ENCODE measurements at places on chromosomes 7 and 10.

DNA sequence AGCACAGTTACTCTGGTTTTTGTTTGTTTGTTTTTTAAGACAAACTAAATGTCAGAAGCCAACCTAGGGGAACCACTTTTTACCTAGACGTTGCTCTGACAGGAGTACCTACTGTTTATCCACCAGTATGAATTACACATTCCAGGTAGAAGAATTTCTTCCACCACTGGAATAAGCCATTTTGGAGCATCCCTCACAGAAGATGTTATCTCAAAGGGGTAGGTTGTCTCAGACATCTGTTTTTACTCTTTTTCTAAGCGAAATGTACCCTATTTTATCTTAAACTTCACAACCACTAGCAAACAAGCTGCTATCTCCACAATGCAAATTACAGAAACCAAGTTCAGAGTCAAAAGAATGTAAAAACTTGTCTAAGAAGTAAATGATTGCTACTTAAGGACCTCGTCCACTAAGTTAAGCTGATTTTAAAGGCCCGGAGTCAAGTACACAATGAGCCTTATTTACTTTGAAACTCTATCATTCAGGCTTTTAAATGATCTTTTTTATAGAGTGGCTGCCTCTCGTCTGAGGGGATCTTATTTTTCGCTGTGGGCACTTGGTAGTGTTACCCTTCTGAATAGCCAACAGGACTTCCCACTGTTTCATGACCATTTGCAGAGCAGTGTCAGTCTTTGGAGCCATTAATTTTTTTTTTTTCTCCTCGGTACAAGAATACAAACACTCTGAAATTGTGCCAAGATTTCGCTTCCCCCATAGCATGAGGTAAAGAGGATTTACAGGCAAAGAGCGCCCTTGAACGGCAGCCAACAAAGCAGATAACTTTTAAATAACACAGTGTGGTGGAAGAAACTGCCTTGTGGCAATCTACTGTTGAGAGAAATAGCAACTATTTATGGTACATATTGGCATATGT, 15.7 kb upstream of the ARMC3 start:
- no peak overlapping the region for H3K27ac ChIP-seq
- H3K27me3 ChIP-seq, result no peaks in the 10 kb centered on the region
- H3K36me3 ChIP-seq, result no peaks in the 10 kb centered on the region
- no peak for DNase-seq
- H3K4me3 ChIP-seq, result no peak overlapping the region

- no peak for DNase-seq
- no peaks in the 10 kb centered on the region for H3K4me1 ChIP-seq
- no peak overlapping the region for H3K4me3 ChIP-seq
- no peaks in the 10 kb centered on the region for H3K27me3 ChIP-seq
- no peaks in the 10 kb centered on the region for H3K36me3 ChIP-seq
Observed at GRCh38 chr7:148670807-148671206, 27.9 kb upstream of the CUL1 start.

DNA sequence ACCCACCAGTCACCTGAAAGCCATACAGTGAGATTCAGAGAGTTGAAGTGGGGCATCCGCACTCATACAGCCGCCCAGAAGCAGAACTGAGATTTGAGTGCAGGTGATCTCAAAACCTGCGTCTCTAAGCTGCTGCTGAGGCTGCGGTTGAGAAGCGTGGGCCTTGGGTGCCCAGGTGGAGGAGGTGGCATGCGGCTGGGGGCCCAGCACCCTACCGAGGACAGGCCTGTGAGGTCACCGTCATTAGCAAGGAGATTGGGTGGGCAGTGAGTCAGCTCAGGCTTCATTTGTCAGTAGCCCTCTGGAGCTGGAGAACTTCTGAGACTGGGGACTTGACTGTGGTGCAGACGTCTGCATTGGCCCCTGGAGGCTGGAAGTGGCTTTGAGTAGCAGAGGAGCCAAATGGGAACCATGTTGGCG, 29.8 kb downstream of the ZMIZ1 start:
- H3K4me1 ChIP-seq, result peaks cover 45% of the 10 kb centered on the region
- H3K36me3 ChIP-seq, result no peaks in the 10 kb centered on the region
- H3K27me3 ChIP-seq, result no peaks in the 10 kb centered on the region
- H3K4me3 ChIP-seq, result no peak overlapping the region

DNA sequence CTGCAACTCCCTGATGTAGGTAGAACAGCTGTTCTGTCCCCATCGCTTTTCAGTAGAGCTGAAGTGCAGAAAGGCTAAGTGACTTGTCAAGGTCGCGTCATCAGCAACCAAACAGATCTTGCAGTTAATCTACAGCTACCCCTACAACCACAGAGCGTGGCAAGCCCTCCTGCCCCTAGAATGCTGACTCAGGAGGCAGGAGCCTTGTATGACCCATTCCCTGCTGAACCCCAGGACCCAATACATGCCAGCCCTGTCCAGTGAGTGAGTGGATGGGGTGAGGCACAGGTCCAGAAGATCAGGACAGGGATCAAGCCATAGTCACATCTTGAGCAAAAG, 26.6 kb upstream of the GJD4 start:
- DNase-seq, result no peak
- H3K36me3 ChIP-seq, result no peaks in the 10 kb centered on the region
- no peak overlapping the region for H3K4me3 ChIP-seq
- no peak overlapping the region for H3K27ac ChIP-seq
- no peaks in the 10 kb centered on the region for H3K4me1 ChIP-seq
- H3K27me3 ChIP-seq, result no peaks in the 10 kb centered on the region

DNA sequence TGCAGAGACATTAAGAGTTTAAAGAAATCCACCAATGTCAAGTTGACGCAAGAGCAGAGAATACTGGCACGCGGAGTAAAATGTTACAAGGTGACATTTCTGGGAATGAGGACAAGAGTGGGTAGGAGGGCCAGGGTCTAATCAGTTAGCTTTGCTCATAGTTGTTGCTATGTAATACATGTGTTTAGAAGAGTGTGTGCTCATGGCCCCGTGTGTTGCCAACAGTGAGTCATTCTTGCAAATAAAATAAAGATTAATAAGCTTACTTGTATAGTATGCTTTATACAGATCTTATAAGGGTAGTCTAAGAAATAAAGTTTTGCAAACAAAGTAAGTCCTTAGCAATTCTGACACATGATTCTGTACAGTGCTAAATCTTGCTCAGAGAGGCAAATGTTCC, 64.5 kb downstream of the DNMBP start:
- H3K27ac ChIP-seq, result no peak overlapping the region
- no peaks in the 10 kb centered on the region for H3K36me3 ChIP-seq
- DNase-seq, result no peak
- H3K4me3 ChIP-seq, result no peak overlapping the region
- no peaks in the 10 kb centered on the region for H3K4me1 ChIP-seq
- no peaks in the 10 kb centered on the region for H3K27me3 ChIP-seq

DNA sequence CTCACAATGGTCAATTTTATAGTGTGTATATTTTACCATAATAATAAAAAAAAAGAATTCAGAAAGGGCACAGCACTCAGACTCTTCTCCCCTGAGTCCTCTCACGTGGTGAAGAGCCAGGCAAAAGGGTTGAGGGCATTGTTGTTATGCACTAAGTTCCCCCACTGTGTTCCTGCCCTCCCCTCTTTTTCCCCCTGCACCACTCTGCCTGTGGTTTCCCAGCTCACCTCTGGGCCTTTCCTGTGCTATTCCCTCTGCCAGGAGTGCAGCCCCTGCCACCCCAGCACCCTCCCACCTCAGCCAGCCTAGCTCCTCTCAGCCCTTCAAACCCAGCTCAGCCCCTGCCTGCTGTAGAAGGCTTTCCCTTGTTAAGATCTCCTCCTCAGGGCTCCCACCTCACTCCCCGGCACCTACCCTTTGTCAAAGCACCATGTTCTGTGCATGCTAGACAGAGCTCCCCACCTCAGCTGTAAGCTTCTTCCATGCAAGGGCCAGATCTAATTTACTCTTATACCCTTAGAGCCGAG, 108.5 kb downstream of the KCNMA1 start:
- H3K4me3 ChIP-seq, result no peak overlapping the region
- no peaks in the 10 kb centered on the region for H3K27me3 ChIP-seq
- H3K4me1 ChIP-seq, result peaks cover 93% of the 10 kb centered on the region

DNA sequence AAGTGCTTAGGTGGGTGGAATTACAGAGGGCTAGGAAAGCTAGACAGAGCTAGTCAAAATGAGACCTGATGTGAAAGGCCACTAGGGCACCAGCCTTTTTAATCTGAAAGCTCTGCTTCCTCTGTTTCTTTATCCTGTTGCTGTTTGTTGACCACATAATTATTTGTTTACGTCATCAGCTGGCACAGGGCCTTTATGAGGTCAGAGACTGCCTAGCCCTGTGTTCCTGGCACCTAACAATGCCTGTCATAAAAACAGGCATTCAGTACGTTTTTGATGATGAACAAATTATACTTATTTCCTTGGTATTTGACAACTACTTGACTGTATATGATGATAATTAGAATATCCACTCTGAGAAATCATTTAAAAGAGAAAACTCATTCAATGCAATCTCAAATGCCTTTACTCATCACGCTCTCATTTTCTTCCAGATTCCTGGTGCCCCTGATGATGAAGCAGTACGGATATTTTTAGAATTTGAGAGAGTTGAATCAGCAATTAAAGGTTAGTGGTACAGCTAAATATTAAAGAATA, 26.0 kb downstream of the RBM17 start:
- no peak for DNase-seq
- H3K36me3 ChIP-seq, result peaks cover 63% of the 10 kb centered on the region
- H3K27me3 ChIP-seq, result no peaks in the 10 kb centered on the region
- no peak overlapping the region for H3K27ac ChIP-seq
- H3K4me1 ChIP-seq, result no peaks in the 10 kb centered on the region

DNA sequence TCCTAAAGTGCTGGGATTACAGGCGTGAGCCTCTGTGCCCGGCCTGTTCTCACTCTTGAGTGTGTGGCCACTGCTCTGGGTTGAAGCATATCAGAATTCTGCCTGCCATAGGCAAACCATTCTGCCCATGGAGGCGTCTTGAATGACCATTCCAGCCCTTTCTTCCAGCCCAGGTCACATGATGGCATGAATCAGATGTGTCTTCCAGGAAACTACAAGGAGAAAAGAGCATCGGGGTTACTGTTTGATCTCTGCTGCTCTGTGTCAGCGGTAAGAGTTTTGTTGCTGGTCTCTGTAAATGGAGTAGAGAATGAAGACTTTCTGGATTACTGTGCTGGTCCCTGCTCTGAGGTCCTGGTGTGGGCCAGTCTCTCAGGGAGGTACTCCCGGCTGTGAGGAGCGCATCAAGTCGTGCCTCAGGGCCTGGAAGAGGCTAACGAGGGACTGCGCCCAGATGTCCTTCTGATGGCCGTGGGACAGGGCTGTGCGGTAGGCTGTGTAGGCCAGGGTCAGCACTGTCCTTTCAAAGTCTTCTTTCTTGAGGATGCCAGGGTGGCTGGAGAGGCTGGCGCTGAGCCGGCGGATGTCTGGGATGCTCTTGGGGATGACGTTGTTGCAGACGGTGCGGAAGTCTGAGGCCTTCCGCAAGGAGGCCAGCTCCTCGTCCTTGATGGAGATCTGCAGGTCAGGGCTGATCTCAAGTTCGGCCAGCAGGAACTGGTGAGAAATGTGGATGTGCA, 5.8 kb upstream of the SLC13A4 start:
- no peaks in the 10 kb centered on the region for H3K36me3 ChIP-seq
- H3K27me3 ChIP-seq, result no peaks in the 10 kb centered on the region

GRCh38 chr10:34766266-34766600, 48.9 kb downstream of the PARD3 start:
- no peak overlapping the region for H3K27ac ChIP-seq
- H3K27me3 ChIP-seq, result no peaks in the 10 kb centered on the region
- H3K4me1 ChIP-seq, result no peaks in the 10 kb centered on the region
- no peaks in the 10 kb centered on the region for H3K36me3 ChIP-seq

- no peaks in the 10 kb centered on the region for H3K27me3 ChIP-seq
- H3K4me1 ChIP-seq, result peaks cover 46% of the 10 kb centered on the region
- H3K4me3 ChIP-seq, result no peak overlapping the region
- DNase-seq, result no peak
- no peak overlapping the region for H3K27ac ChIP-seq
Observed at GRCh38 chr10:16441173-16441840, 4.5 kb downstream of the PTER start.

DNA sequence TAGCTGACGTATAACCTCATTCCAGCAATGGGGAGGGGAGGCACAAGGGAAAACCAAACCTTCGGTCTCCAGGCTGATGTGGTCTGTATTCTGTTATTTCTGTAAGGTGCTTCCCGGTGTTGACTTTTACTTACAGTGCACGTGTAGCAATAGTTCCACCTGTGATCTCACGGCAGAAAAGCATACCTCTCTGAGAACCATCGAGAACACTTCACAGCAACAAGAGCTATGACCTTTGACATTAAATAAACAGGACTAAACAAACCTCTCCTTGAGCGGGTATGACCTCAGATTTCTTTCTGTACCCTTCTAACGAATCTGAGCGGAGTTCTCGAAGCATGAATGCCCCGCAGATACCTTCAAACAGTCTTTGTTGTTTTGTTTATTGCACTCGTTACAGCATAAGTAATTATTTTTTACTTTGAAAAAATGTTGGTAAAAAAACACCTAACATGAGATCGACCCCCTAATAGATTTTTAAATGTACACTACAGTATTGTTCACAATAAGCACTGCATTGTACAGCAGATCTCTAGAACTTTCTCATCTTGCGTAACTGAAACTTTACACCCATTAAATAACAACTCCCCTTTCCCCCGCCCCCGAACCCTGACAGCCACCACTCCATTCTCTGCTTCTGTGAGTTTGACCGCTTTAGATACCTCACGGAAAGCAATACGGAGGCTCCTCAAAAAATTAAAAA, 282.3 kb downstream of the GATA3 start:
- H3K4me1 ChIP-seq, result no peaks in the 10 kb centered on the region
- no peak overlapping the region for H3K4me3 ChIP-seq
- DNase-seq, result no peak
- no peak overlapping the region for H3K27ac ChIP-seq

GRCh38 chr10:86220626-86221025, 146.0 kb downstream of the GRID1 start:
- H3K4me3 ChIP-seq, result no peak overlapping the region
- H3K4me1 ChIP-seq, result no peaks in the 10 kb centered on the region
- H3K27ac ChIP-seq, result no peak overlapping the region

DNA sequence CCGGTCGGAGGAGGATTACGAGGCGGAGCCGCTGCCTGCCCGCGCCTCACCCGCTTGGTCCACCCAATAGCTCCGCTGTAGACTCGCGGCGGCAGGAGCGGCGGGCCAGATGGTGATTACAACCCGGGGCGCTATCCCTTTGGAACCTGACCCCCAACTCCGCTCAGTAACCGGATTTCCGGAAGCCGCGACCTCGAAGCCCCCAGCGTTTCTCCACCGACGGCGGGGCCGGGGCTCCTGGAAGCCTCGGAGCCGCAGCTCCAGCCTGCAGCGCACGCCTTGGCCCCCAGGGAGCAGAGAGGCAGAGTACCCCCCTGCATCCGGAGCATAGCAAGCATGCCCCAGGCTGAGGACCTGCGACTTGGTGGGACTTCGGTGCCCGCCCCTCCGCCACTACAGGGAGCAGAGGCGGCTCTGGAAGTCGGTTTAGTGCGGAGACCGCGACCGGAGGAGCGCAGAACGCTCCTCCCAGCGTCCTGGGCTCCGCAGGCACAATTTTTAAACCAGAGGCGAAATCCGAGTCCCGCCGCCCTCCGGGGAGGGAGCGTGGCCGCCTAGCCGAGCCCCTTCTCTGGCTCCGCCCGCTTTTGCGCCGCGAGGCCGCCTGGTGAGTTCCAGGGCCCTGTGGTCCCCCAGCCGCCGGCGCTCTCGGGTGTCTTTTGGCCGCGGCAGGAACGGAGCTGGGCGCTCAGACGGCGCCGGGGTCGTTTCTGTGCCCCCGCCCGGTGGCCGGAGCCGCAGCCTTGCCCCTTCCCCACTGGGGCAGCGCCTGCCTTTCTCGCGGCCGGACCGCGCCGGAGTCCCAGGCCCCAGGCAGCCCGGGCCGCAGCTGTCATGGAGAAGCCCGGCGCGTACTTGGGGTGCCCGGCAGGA, 28.2 kb upstream of the BMS1 start:
- no peak overlapping the region for H3K4me3 ChIP-seq
- H3K4me1 ChIP-seq, result no peaks in the 10 kb centered on the region
- no peaks in the 10 kb centered on the region for H3K27me3 ChIP-seq

GRCh38 chr10:100485366-100485765, 22.6 kb downstream of the WNT8B start:
- DNase-seq, result no peak
- H3K27ac ChIP-seq, result no peak overlapping the region
- H3K27me3 ChIP-seq, result no peaks in the 10 kb centered on the region
- no peak overlapping the region for H3K4me3 ChIP-seq
- peaks cover 11% of the 10 kb centered on the region for H3K4me1 ChIP-seq
